ENCODE measurements at places on chromosomes 5 and 9.
A peak's percentile ranks its signal among the peaks of the same experiment; 100 is the strongest.

- no peak for DNase-seq
Measured at GRCh38 chr5:168409591-168410458, 76.4 kb upstream of the RARS1 start.

DNA sequence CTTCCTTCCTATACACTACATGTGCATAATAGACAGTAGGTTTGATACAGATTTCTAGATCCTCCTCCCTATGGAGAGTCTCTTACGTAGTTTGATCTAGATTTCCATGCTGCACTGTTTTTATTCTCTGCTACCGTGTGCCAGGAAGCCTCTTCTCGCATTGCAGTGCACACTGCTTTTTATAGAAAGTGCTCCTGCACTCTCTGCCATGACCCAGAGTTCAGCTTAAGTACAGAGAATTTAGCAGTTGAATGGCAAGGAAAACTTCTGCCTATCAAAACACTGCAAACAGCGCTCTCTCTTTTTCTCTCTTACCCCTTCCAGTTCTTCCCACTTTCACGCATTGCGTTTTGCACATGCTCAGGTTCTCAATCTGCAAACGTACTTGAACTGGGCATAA, 187.4 kb downstream of the ARHGAP26 start:
- no peak for DNase-seq

GRCh38 chr5:90055831-90056328, 353.7 kb downstream of the CETN3 start:
- peak; percentile 64 for DNase-seq

DNA sequence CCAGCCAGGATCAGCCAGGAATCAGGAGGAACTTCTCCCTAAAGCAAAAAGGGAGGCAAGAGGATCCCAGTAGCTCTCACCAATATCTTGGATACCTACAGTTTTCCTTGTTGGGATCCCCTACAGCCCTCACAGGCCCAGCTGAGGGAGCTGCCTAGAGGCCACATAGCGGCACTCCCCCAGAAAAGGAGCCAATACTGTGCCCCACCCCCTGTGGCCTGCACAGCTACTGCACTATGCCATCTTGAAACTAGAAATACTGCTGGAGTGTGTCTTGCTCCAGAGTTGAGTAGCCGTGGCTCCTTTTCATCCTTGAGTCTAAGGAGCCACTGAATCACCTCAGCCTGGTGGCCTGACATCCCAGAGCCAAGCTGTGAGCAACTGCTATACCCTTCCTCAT, 22.3 kb upstream of the TRPM6 start:
- DNase-seq = no peak

DNA sequence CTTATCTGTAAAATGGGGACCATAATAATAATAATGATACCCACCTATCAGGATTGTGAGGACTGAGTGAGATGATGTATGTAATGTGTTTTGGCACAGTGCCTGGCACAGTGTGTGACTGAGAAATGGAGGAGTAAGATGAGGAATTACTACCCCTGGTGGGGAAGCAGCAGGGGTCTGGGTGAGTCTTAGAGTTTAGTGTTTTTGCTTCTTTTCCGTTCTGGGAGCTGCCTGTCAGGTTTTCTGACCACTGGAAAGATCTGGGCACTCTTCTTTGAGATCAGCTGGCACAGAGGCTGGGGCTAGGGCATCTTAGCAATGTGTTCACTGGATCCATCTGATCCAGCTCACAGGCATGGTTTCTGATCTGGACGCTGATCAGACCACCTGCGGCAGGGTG, 8.5 kb downstream of the LCP2 start:
- DNase-seq = no peak

GRCh38 chr5:143515829-143516228, 112.3 kb upstream of the NR3C1 start:
- DNase-seq = no peak

- no peak for DNase-seq
Measured at GRCh38 chr5:67381236-67381880, 184.8 kb upstream of the CD180 start.

- no peak for DNase-seq
Measured at GRCh38 chr5:63962279-63962678, at the start of gene HTR1A. HTR1A (minus strand) TSS chr5:63962445; CDS start chr5:63961719, 726 bp downstream.

GRCh38 chr5:71731015-71731414, 11.9 kb downstream of the CARTPT start:
- DNase-seq = no peak

DNA sequence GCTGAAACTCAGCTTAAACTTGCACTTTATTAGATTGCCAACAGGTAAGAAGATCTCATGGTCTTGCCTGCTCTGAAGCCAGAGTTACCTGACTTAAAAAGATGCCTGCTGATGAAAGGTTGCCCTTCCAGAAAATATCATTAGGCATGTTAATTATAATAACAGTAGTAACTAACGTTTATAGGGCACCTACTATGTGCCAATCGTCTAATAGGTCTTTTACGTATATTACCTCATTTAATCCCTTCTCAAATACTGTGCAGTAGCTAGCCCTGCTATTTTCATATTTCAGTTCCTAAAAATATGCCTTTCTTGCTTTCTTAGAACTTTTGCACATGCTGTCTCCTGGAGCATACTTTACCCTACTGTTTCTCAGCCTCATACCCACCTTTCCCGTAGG, 40.1 kb downstream of the TGFBR1 start:
- no peak for DNase-seq

- no peak for DNase-seq
Measured at GRCh38 chr5:170523142-170523551, 19.3 kb downstream of the KCNIP1 start.

DNA sequence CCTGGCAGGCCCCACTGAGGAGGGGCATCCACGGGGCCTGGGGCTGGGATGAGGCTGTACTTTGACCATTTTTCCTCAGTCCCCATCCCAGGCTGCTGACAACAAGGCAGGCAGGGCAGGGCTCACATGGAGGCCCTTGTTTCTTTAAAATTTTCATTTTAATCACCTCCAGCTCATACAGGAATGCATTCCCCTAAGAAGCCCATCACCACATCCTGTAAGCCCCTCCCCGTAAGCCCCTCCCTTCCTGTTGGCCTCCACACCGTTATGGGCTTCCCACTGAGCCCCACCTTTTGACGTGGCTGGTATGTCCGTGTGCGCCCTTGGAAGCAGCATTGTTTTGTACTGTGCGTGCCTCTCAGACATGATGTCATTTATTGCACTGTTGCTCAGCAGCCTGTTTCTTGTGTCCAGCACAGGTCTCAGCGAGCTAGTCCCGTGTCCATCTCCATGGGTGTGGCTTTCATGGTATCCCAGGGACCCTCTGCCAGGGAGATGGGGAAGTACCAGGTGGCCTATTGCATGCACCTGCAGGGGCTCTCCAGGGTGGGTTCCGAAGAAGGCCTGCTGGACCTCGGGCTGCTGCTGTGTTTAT, 22.4 kb downstream of the PHF2 start:
- no peak for DNase-seq

- no peak for DNase-seq
Measured at GRCh38 chr5:172869691-172870090, 35.6 kb downstream of the ERGIC1 start.

DNA sequence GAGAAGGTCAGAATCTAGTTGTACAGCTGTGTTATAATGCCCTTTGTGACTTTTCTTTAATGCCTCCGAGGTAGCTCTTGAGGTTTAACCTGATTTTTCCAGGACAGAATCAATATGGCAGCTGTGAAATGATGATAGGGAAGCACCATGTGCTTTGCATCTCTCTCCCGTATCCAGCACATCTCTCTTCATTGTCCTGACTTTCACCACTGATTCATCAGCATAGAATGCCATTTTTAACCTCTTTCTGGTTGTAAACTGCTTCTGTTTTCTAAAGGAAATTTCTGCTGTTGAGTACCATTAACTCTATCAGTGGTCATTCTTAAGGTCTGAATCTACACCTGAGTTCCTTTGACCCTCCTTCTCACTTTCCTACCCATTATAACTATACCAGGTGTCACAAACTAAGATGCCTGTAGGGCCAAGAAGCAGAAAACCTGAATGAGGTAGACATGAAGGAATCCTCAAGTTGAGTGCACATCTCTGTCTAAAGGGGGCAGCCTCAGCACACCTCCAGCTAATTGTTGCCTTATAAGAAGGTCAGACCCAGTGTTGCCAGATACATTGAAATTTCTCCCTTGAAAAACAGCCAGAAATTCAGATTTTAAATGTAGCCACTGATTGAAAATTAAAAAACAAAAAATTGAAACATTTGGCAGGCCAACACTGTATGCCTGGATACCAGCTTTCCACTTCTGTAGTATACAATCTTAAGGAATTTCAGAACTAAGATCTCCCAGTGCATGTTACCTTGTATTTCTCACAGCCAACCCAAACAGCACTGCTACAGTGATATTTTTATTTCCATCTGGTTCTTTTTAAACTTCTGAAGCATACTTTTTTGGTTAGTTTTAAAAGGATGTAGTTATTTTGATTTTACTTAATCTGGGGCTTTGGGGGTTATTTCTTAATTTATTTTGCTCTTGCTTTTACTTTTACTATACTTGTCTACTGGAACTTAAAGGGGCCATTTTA, 35.8 kb upstream of the TLX3 start:
- peak; percentile 61 for DNase-seq

GRCh38 chr5:106408570-106408969, 1262.2 kb downstream of the EFNA5 start:
- no peak for DNase-seq

DNA sequence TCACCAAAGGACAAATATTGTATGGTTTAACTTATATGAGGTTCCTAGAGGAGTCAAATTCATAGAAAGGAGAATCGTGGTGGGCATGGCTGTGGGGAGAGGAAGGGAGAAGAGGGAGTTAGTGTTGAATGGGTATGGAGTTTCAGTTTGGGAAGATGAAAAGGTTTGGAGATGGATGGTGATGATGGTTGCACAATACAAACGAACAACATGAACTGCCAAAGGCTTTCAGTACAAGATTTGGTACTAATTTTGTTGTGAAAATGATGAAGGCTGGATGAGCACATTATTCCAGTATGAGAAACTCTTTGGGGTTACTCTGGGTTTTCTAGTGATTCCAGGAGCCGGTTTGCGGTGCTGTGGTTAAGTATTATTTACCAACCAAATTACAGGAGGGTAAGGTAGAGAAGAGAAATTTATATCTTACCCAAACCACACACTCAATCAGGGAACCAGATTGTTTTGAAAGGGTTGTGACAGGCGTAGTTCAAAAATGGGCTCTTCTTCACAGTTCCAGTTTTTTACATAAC, 112.0 kb upstream of the TBC1D2 start:
- no peak for DNase-seq

GRCh38 chr9:97556721-97557605, 55.5 kb downstream of the TMOD1 start:
- no peak for DNase-seq

- DNase-seq = no peak
Measured at GRCh38 chr5:171386861-171387344, 746 bp upstream of the NPM1 start.

DNA sequence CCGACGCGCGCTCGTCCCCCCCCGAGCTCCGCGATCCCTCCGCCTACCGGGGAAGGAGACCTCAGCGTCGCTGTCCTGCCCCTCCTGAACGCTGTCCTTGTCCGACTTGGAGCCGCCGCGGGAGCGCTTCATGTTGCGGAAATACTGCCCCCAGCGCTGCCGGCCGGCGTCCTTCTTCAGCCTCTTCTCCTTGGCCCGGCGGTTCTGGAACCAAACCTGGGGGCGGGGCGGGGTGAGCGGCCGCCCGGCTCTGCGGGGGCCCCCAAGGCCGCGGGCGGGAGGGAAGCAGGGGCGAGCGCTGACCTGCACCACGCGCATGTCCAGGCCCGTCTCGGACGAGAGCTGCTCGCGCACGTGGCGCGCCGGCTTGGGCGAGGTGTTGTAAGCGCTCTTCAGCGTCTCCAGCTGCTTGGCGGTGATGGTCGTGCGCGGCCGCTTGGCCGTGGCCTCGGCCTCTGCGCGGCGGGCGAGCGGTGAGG, 6.3 kb downstream of the LHX3 start:
- peak; percentile 43 for DNase-seq

GRCh38 chr5:147051193-147051592, 172.6 kb upstream of the PPP2R2B start:
- no peak for DNase-seq

DNA sequence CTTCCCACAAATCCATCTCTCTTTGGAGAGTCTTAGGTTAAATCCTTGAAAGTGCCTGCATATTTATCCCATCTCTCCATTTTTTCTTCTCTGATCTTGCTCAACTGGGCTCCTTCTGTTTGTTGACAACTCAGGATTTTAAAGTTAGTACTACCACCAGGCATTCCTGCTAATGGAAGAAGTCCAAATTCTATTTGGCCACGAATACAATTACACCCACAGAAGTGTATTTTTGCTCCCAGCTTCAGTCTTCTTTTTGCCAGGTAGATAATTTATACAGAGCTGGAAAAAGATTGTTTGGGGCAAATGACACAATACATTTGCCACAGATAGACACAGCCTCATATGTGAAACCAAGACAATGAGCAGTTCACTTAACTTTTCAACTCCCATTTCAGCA, 74.8 kb downstream of the CETN3 start:
- DNase-seq = no peak

GRCh38 chr5:60436518-60436917, 263.4 kb downstream of the DEPDC1B start:
- no peak for DNase-seq

DNA sequence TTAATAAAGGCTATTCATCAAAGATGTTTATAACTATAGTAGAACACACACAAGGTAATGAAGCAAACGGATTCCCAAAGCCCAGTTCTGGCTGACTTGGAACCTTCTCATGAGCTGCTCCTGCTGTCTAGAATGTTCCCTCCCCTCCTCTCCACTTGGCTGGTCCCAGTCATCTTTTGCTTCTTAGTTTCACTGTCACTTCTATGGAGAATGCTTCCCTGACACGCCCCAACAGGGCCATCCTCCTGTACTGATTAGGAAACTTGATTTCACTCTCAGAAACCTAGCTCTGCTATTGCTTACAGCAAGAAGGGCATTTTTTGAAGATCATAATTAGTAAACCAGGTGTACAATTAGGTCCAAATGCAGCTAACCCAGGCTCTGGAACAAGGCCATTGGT, 3.2 kb upstream of the RAPGEF1 start:
- DNase-seq = no peak

DNA sequence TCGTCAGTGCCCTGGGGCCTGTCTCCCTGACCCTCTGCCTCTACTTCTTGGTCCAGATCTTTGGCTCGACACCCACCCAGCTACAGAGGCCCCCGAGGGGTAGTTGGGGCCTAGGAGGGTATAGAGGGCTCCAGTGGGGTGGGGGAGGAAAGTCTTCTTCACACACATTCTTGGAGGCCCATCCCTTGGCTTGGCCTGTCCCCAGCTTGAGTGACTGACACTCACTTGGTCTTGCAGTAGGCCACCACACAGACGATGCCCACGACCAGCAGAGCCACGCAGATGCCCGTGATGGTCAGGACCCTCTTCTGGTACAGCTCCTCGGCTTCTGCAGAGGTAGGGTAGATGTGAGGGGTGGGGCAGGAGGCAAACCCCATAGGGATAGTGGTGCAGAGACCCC, 59.8 kb downstream of the PSD2 start:
- DNase-seq = no peak

GRCh38 chr5:137595396-137596079, 96.4 kb upstream of the SPOCK1 start:
- DNase-seq = no peak

DNA sequence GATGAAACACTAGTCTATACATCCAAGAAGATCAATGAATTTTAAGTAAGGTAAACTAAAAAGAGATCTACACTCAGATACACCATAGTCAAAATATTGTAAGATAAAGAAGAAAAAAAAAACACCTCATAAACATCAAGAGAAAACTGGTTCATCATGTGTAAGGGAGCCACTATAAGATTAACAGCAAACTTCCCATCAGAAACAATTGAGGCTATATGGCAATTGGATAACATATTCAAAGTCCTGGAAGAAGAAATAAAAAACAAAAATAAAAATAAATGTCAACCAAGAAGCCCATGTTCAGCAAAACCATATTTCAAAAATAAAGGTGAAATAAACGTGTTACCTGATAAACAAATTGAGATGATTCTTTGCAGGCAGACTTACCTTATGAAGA, 3.6 kb downstream of the OR13C8 start:
- DNase-seq = no peak
